GM10248 (cell line): ENCODE measurements at places on chromosomes 5 and 9.
A peak's percentile ranks its signal among the peaks of the same experiment; 100 is the strongest.

- DNase-seq, result no peak
Observed at GRCh38 chr5:38789134-38789533, 56.7 kb upstream of the OSMR start.

- no peak for DNase-seq
Observed at GRCh38 chr9:13142776-13143175, 136.7 kb downstream of the MPDZ start.

GRCh38 chr9:90665072-90665471, 22.4 kb upstream of the DIRAS2 start:
- no peak for DNase-seq

- no peak for DNase-seq
Observed at GRCh38 chr5:32753765-32754164, 42.6 kb downstream of the NPR3 start.

GRCh38 chr5:143129910-143130612, 273.4 kb downstream of the NR3C1 start:
- no peak for DNase-seq

- DNase-seq, result no peak
Observed at GRCh38 chr9:22379272-22379671, 67.4 kb upstream of the DMRTA1 start.

DNA sequence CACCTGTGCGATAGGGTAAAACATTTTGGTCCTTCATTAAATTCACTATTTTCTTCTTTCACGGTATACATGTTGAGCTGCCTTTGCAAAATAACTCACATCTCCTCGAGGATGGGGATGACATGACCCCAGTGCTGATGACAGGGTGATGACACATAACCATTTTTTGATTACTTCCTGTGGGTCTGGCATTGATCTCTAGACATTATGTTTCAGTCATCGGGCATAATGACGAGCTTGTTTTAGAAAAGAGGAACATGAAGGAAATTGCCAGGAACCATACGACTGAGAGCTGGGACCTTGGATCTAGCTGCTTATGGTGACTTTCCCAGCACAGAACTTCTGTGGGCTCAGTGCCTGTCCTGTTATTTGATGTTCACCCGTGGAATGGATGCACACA, 25.2 kb downstream of the COL5A1 start:
- no peak for DNase-seq

DNA sequence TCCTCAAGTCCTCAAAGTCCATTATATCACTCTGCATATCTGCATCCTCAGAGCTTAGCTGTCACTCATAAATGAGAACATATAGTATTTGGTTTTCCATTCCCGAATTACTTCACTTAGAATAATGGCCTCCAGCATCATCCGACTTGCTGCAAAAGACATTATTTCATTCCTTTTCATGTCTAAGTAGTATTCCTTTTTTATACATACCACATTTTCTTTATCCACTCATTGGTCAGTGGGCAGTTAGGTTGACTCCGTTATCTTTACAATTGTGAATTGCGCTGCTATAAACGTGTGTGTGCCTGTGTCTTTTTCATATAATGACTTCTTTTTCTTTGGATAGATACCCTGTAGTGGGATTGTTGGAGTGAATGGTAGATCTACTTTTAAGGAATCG, 117.2 kb downstream of the OR2K2 start:
- DNase-seq, result no peak

DNA sequence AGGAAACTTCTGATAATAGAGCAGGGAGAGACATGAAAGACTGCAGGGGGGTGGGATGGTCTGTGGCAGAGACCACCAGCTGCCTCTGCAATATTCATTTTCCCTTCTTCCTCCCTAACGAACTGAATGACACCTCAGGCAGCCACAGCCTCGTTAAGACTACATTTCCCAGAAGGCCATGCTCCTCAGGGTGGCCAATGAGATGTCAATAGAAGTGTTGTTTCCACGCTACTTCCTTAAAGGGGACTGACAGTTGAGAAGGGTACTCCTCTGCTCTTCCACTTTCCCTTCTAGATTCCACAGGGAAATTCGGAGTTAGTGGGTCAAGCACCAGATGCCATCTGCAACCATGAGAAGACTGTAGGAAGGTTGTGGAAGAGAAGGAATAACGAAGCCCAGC, 52.0 kb upstream of the DAPK1 start:
- peak; percentile 76 for DNase-seq

GRCh38 chr9:127877566-127877998, at the start of gene AK1:
Gene AK1, minus strand, starts transcription at chr9:127877675. Its CDS starts 3,058 bp downstream, at chr9:127874617.
- no peak for DNase-seq

DNA sequence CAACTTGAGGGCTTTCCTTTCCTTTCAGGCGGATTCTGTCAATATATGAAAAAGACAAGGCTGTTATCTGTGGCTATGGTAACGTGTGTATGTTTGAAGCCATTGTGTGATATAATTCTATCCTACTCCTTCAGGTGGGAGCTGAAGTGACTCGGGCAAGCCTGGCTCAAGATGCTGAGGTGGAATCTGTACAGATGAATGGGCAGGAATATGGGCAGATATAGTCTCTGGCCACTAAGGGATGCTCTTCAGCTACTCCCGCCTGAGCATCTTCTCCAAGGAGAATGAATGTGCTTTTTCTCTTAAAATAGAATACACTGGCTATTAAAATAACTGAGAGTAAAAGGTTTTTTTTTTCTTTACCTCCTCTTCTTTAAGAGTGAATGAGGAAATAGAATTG, 244.8 kb downstream of the ADGRV1 start:
- DNase-seq, result no peak

GRCh38 chr5:88483964-88484672, 215.5 kb upstream of the TMEM161B start:
- no peak for DNase-seq

DNA sequence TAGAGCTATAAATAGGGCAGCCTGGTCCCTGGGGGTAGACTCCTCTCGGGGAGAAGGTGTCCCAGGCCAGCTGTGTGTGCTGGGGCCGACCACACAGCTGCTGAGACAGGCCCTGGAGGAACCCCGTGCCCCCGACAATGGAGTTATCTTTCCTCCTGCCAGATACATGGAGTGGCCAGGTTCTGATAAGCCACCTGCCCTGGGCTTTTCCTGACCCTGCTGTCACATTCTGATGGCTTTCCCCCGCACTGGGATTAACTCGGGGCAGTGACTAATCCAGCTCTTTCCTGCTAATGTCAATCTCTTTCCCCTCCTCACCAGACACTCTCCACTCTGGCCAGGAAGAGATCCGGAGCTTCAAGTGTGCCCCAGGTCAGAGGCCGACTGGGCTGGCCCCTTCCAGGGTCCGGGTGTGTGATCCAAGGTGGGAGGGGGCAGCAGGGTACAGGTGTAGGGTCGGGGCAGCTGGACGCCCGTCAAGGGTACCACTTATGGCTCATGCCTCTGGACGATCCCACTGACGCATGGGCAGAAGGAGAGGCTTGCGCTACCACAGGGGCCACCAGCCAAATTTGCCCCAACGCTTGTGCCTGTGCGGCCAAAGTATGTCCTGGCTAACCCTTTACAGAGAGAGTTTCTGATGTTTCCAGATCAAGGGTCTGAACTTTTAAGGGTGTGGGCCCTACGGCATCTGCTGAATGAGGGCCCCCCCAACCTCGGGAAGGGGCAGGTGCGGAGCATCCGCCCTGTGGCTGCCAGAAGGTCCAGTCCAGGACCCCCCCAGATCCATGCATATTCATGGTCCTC, 20.6 kb upstream of the COL5A1 start:
- DNase-seq, result no peak

DNA sequence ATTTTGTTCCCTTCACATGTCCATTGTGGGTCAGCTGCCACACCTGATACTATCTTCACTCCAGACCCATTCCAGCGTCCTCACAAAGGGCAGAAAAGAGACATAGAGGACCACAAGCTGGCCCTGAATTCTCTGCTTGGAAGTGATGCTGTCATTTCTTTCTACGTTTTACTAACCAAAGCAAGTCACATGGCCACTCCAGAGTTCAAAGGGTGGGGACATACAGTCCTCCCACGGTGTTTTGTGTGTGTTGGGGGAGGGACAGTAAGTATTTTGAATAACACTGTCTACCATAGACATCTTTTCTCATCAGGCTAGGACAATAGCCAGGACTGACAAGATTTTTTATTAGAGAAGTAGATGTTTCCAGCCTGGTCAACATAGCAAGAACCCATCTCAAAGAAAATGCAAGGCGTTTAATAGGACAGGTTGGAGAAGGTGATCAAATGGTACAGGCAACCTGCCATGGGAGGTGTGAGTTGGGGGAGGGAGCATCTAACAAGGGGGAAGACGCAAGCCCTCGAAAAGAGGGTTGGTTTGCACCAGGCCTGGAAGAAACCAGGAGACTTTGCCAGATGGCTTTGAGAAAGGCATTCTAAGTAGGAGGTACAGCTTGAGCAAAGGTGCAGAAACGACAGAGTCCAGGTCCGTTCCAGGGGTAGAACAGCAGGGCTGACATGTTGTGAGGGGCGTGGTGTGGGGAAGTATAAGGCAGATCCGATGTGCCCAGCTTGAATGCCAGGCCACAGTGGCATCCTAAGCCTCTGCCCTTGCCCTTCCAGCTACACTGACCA, 11.3 kb upstream of the GLIPR2 start:
- DNase-seq, result no peak

GRCh38 chr5:31845361-31845760, 206.4 kb downstream of the PDZD2 start:
- no peak for DNase-seq

DNA sequence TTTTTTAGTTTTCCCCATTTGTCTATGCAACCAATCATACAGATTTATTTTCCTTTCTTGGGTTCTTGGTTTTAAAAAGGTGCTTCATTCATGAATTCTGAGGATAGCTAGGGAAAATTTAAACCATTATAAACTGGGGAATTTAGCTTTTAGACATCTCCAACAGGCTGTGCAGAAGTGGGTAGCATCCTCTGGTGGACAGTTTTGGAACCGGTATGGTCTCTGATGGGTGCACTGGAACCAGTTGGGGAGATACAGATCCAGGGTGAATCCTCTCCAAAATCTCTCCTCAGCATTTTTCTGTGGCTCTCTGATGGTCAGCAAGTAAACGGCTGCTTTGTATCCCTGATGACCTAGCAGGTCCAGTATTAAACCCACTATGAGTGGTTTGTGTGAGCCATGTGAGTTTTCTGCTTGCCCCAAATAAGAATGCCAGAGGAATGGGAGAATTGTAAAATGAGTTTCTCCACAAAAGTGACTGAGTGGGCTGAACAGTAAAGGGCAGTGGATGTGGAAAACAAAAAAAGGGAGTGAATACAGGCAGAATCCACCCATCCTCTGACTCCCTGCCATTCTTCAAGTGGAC, 9.1 kb upstream of the DNAJC25 start:
- peak; percentile 47 for DNase-seq

- no peak for DNase-seq
Observed at GRCh38 chr9:37947977-37948376, 44.0 kb upstream of the SLC25A51 start.

GRCh38 chr5:170151097-170151831, 45.6 kb downstream of the FOXI1 start:
- DNase-seq, result peak; percentile 55

DNA sequence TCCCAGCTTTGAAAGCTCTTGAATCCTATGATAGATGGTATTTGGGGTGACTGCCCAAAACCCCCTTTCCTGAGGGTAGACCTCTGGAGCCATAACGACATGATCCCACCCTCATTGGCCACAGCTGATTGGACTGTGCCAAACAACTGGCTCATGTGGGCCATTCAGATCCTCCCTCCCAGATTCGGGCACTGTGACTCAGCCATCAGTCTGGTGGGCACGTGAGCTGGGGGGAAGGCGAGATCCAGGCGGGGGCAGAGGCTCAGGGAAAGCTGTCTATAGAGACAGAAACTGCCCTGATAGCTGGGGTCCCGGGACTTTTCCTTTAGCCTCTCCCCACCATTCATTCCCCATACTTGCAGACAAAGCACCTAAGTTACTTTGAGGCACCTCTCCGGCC, 15.1 kb upstream of the NCS1 start:
- no peak for DNase-seq

DNA sequence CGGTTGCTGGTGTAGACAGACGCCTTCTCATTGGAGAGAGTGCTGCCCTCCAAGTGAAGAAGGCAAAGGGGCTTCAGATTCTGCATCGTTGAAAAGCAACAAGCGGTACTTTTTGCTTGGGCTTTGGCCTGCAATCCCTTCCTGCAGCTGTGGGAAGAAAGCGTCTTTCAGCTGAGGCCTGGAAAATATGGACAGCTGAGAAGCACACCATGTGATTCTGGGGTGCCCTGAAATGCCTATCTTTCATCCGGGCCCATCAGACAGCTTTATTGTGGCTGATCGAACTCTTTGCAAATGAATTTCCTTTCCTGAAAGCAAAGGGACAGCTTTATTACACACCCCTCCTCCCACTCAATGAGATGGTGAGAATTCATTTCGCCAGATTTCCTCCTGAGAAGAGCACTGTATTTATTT, 74.0 kb downstream of the NSG2 start:
- no peak for DNase-seq

DNA sequence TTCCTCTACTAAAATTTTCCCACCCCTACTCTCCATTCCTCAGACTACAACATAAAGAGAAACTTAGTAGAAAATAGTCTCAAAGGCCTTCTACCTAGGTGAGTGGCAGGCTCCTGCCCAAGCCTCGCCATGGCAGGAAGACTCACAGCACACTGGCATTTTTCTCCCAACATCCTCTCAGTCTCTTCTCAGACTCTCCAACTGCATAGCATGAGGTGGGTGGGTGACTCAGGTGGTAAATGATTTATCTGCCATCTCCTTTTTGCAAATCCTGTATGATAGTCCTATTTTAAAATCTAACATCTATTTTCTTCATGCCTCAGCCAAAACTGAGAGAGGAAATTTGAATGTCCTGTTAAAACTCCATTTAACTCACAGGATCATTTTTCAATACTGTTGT, 33.5 kb upstream of the GRIA1 start:
- DNase-seq, result no peak

- no peak for DNase-seq
Observed at GRCh38 chr5:36839489-36840476, 36.8 kb upstream of the NIPBL start.

- DNase-seq, result no peak
Observed at GRCh38 chr5:2183154-2184025, 300.7 kb upstream of the IRX4 start.
